ENCODE measurements at places on chromosomes 3 and 15.

GRCh38 chr15:81235276-81236123 lies 38.8 kb downstream of the IL16 start:
- DNase-seq, result no peak

- no peak for DNase-seq
These were observed 106.6 kb downstream of the SSR3 start for GRCh38 chr3:156448300-156448699.

DNA sequence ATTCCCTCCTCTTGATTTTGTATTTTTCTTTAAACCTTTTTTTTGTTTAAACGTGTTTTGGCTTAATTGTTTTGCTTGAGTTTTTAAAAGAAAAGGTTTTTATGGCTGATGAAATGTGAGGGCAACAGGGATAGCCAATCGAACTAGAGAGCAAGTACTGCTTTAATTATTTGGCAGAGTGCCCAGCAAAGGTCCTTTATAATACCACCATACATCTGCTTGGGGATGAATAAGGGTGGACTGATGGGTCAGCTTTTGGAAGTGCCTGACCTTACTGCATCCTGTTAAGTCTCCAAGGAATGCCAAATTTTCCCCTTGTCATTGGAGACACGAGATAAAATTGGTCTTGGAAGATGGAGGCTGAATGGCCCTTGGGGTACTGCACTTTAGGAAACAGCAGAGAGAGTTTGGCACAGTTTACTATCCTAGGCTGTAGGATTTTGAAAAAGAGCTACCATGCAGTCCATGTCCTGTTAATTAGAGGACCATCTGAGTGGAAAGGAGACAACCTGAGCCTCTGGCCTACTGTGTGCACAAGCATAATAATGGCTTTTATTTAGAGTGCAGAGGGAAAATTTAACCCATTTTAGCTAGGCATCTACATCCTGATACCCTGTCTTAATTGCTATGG lies 19.8 kb upstream of the MTHFS start:
- DNase-seq, result no peak

- no peak for DNase-seq
These were observed 53.7 kb upstream of the XCR1 start for GRCh38 chr3:46080969-46081345.

- DNase-seq, result no peak
These were observed 226.4 kb downstream of the SI start for GRCh38 chr3:164851905-164852304.

DNA sequence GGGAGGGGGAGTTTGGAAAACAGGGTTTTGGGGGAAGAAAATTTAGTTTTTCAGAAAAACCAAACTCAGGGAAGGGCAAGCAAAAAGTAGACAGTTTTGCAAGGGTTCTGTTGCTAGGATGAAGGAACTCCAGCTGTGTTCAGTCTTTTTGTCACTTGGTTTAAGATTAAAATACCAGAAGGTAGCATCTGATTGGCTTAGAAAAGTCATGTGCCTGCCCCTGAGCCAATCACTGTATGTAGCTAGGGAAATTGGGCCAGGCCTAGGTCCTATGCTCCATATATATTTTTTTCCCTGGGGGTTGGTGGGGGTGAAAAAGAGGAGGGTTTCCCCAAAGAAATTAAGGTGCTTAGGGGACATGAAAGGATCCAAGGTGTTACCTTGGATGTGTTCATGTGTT lies 24.3 kb downstream of the CLDN11 start:
- no peak for DNase-seq

DNA sequence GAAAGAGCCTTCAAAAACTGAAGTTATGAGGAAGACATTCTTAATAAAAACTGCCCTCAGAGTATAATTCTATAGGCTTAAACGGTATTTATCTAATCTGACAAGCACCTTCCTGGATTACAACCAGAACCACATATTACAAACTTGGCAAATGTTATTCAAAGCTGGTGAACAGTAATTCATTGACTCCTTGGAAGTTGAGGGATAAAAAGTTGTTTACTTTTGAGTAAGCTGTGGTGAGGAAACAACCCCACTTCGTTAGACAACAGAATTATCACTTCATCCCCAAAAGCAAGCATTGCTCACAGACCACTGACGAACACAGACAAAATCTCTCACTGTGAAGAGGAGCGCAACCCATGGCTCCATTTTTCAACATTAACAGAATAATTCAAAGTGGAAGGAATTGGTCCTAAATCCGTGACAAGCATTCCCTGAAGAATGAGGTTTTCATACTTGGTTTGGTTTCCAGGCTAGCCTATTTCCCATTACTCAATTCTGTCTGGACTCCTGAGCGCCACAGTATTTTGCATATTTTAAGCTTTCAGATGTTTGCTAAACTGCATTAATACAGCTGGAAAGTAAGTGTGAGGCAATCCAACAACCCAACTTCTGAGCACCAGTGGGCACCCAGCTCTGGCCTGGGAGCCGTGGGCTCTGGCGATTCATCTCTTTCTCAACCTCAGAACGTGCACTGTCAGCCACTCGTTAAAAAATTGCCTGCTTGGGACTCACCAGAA lies 32.7 kb downstream of the LRIG1 start:
- no peak for DNase-seq

DNA sequence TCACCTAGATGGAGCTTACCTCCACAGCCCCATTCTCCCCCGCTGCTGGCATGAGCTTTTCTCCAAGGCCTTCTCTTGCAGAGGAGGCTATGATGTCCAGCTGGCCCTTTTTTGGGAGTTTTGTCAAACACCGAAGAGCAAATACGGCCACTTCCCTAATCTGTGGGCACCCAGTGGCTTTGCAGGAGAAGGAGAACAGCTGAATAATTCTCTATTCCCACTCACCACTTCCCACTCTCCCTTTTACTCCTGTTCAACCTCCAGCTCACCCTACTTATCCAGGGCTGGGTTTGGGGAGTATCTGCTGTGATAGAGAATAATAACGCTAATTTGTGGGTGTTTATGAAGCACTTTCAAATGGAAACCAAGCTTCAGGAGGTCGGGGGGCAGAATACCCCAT lies 93.0 kb downstream of the AAGAB start:
- DNase-seq, result no peak

- DNase-seq, result no peak
These were observed 6.9 kb upstream of the GHRL start for GRCh38 chr3:10299679-10300078.

DNA sequence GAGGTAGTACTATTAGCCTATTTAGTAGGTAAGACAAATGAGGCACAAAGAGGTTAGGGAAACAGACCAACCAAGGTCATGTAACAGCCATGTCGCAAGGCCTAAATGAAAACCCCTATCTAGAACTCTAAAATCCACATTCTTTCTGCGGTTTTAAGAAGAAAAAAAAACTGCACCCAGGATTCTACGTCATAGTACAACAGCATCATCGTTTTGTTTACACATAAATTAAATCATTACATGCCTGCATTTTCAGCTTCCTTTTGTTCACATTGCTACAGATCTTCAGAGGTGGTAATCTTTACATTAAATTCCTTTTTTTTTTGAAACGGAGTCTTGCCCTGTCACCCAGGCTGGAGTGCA lies 548 bp upstream of the PSMD6 start:
- no peak for DNase-seq

- no peak for DNase-seq
These were observed 22.6 kb downstream of the WHAMM start for GRCh38 chr15:82831894-82832600.

- no peak for DNase-seq
These were observed 32.1 kb upstream of the NUDT16 start for GRCh38 chr3:131349454-131349853.

GRCh38 chr3:153704115-153704514 lies 417.1 kb upstream of the ARHGEF26 start:
- no peak for DNase-seq

- no peak for DNase-seq
These were observed 139.8 kb downstream of the DUT start for GRCh38 chr15:48471073-48471472.

GRCh38 chr3:101203411-101203810 lies 117.0 kb downstream of the IMPG2 start:
- no peak for DNase-seq

GRCh38 chr3:108006881-108007331 lies 83.9 kb downstream of the CD47 start:
- no peak for DNase-seq

- DNase-seq, result peak; percentile 68
These were observed 203.0 kb upstream of the PDZRN3 start for GRCh38 chr3:73827725-73828211.

GRCh38 chr15:64894395-64895056 lies 17.2 kb upstream of the ANKDD1A start:
- peak; percentile 54 for DNase-seq

- no peak for DNase-seq
These were observed 12.3 kb upstream of the STAC start for GRCh38 chr3:36367912-36368573.

DNA sequence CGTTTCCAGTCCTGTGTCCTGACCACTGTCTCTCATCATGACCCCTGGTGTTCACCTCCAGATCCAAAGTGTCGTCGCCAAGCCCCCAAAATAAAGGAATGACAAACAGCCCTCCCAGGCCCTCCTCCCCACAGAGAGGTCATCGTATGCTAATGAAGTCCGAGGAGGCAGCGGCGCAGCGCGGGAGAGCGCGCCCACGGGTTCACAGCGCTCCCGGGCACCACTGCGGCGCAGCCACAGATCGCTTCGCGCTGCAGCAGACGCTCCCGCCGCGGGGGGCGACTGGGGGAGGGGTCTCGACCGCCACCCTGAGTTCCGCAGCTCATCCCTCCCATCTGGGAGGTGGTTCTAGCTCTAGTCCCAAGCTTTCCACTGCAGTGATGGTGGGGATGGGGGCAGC lies 1.3 kb downstream of the DGKG start:
- DNase-seq, result no peak

GRCh38 chr3:187960820-187961219 lies 193.1 kb upstream of the LPP start:
- DNase-seq, result no peak

DNA sequence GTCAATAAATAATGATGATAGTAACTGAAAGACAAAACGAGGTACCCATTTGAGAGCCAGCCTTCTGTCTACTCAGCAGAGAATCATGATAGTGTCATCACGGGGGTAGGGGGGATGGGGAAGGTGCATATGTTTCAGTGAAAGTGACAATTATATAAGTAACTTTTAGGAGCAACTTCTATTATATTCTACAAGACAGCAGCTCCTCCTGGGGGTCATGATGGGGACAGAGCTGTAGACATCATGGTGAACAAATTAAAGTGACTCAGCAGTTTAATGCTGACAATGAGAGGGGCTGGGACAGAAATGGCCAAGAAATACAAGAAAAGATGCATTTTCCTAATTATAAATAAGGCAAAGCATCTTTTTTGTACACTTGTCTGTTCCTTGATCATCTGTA lies 11.8 kb downstream of the CAPN3 start:
- no peak for DNase-seq

DNA sequence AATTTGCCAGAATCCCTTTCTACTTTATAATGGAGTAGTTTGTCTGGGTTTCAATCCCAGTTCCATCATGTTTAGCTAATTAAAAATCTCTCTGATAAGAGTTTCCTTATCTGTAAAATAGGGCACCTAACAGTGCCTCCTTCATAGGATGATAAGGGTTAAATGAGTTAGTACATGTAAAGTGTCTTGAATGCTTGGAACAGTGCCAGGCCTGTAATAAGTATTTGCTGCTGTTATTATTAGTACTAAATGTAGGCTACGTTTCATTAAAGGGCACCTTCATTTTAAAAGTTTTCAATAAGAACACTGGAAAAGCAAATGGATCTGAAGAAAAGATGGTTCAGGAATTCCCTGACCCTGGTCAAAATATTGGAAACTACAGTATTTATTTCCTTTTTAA lies 11.8 kb upstream of the SLC2A2 start:
- peak; percentile 13 for DNase-seq

GRCh38 chr3:114480442-114480841 lies 186.6 kb downstream of the TIGIT start:
- DNase-seq, result no peak

- DNase-seq, result no peak
These were observed 987.0 kb downstream of the NSUN3 start for GRCh38 chr3:95049841-95050240.

DNA sequence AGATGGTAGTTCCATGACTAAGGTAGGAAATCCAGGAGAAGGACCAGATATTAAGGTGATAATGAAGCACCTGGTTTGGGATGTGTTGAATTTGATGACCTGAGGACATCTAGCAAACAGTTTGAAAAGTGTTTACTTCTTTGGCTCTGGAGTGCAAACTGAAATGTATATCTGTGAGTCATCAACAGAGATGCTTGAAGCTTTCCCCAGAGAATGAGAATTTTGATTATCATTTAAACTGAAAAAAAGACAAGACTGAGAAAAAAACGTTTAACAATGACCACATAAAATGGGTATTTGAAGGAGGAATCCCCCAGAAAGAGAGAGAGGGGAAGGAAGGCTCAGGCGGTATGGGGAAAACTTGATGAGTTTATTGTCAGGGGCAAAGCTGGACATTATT lies 20.7 kb upstream of the GSK3B start:
- no peak for DNase-seq

- no peak for DNase-seq
These were observed 329.9 kb upstream of the TBL1XR1 start for GRCh38 chr3:177527182-177527581.

GRCh38 chr3:150419959-150420358 lies 11.9 kb downstream of the TSC22D2 start:
- DNase-seq, result no peak

DNA sequence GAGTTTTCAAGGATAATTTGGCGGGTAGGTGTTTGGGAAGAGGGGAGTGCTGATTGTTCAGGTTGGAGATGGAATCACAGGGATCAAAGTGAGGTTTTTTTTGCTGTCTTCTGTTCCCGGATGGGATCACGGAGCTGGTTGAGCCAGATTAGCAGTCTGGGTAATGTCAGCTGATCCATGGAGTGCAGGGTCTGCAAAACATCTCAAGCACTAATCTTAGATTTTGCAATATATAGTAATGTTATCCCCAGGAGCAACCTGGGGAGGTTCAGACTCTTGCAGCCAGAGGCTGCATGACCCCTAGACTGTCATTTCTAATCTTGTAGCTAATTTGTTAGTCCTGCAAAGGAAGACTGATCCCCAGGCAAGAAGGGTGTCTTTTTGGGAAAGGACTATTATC lies 354.1 kb upstream of the SGO1 start:
- DNase-seq, result peak; percentile 74

DNA sequence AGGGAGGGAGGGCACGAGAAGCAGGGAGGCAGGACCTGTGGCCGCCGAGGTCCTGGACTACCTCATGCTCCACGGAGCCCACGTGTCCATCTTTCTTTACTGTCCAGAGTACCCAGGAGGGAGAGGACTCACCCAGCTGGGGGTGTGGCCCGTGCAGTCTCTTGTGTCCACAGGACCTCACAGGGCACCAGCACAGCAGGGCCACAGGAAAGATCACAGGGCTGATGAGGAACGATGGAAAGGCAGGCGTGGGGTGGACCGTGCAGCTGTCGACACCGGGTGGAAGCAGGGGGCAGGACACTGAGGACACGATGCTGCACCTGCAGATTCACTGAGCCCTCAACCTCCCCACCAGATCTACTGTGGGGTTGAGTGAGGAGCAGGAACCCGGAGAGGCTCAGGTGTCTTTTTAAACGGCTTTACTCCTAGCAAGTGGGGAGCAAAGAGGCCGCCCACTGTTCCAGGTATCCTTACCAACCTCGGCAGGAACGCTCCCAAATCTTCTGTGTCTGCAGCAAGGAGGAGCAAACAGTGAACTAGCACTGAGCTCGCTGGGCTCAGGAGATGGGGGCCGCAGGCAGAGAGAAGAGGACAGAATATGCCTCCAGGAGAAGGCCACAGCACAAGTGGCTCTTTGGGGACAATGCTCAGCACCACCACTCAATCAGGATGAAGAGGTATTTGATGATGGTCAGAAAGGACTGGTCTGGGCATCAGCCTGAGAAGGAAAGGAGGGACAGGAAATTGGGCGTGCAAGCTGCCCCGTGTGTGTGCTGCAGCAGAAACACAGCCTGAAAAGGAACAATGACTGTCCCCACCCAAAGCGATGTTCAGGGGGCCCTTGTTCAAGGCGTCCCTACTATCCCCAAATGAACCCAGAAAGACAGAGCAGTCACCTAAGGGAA lies 198.8 kb downstream of the XXYLT1 start:
- DNase-seq, result no peak

Measured in umbilical cord (tissue), 2 donors.